RCC 7860 (cell line): ENCODE measurements at places on chromosomes 2 and 18.

GRCh38 chr18:68972176-68972575 is 174.3 kb downstream of the CCDC102B start:
- DNase-seq, result no peak

DNA sequence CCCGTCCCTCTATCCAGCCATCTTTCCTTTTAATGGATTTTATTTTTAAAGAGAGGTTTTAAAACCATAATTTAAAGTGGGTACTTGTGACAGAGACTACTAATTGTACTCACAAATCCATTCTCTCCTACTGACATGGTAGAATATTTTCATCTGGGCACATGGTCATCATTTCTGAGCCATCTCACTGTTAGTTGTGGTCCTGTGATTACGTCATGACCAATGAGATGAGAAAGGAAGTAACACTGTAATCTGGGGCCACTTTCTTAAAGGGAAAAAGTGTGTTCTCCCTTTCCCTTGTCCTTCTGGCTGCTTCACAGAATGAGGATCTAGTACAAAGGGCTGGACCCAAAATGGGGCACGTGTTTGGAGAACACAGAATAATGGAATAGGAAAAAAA is 538.7 kb downstream of the CMPK2 start:
- no peak for DNase-seq

DNA sequence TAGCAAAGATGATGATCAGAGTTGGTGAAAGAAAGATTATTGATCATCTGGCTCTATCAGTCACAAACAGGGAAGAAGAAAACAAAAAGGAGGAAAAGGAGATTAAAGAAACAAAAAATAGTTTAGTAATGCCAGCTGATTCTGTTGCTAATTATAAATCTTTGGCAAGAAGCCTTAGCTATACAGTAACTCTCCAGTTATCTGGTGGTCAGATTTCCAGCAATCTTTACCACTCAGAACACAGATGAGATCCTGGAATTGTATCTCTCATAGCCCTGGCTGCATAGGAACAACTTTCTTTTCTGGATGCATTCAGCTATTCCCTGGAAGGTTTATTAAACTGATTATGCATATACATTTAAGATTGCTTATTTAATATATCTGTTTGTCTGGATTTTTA is 256.8 kb upstream of the ZEB2 start:
- no peak for DNase-seq

DNA sequence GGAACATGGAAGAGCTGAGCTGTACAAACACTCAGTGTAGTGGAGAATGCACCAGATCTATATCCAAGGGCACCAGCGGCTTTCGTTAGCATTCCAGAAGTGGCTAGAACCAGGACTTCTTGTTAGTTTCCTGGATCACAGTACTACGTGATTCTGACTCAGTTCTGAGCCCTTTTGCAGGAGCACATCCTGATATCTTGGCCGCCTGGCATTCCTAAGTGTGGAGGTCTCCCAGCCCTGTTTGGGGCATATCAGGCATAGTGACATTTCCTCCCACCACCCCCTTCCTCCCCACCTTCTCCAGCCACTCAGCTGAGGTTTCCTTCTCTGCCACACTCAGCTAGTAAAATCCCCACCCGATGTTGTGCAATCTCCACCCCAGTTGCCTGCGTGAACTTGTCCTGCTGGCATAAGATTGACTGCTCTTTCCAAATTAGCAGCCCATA is 63.4 kb downstream of the BMP10 start:
- DNase-seq, result no peak

DNA sequence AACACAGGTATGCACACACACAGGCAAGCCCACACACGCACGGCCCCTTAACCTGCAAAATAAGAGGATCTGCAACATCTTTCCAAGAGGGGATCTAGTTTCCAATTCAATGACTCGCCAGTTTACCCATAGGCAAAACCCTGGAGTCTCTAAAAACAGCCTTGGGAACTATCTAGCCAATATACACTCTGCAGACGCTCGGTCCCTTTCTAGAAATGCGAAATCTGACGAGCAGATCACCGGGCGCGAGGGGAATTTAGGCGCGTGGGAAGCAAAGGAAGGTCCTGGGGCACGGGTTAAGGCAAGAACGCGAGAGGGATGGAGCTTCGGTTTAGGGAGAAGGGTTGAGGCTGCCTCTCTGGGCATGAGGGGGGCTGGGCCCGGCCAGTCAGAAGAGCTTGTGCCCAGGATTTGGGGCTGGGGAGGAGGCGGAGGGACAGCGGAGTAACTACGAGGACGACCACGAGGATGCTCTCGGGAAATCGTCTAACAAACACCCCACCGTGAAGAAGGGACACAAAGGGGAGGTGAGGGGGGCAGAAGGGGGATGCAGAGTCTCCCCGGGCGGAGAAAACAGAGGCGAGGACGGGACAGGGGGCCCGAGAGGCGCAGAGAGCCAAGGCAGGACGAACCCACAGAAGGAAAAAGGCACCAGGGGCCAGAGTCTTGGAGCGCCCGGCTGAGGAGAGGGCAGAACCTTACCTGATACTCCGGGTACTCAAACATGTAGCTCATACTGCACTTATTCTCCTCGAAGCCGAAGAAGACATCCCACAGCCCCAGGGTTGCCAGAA is 542 bp downstream of the PGAP1 start:
- DNase-seq, result no peak
